CD8-positive, alpha-beta memory T cell (primary cell): ENCODE measurements at places on chromosomes 12 and 14. TPM values are rescaled to one million over a fixed set of nuclear protein-coding genes. Genes with fewer than 3 reads are reported as not detected.

GRCh38 chr14:66468778-66469367 is 17.3 kb upstream of the CCDC196 start:
- DNase-seq, result no peak

GRCh38 chr12:47383942-47384341 is 304.2 kb upstream of the AMIGO2 start:
- no peak for DNase-seq

GRCh38 chr12:88339254-88339949 is 197.3 kb downstream of the TMTC3 start:
- DNase-seq, result no peak

GRCh38 chr12:68773582-68773981 is 27.6 kb downstream of the SLC35E3 start:
- DNase-seq, result no peak

DNA sequence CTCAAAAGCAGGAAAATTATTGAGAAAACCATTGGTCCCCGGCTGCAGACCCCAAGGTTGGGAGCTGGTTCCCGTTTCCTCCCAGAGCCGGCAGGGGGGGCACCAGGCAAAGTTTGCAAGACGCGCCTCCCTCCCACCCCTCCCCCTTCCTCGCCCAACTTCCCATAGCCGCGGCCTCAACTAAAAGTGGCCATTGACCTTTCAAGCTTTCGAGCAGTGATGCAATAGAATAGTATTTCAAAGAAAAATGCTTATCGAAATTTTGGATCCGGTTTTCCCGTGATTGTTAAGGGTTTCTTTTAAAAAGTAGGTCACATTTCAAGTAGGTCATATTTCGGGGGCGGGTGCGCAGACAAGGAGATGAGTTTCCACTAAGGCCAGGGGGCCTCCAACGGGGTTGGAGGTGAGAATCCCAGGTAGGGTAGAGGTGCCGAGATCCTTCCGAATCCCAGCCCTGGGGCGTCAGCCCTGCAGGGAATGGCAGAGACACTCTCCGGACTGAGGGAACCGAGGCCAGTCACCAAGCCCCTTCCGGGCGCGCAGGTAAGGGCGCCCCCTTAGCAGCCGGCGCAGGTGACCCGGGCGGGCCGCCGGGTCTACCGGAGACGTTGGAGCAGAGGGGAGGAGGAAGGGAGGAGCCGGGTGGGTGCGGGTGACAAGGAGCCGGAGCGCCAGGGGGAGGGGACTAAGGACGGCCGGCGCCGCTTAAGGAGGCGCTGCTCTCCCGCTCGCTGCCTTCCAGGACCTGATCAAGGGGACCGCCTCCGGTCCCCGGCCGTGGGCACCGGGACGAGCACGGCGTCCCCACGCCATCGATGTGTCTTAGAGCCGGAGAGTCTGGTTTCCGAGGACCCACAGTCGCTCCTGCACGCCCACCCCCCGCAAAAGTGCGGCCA is 2.6 kb upstream of the SOCS2 start:
- peak; percentile 80 for DNase-seq

DNA sequence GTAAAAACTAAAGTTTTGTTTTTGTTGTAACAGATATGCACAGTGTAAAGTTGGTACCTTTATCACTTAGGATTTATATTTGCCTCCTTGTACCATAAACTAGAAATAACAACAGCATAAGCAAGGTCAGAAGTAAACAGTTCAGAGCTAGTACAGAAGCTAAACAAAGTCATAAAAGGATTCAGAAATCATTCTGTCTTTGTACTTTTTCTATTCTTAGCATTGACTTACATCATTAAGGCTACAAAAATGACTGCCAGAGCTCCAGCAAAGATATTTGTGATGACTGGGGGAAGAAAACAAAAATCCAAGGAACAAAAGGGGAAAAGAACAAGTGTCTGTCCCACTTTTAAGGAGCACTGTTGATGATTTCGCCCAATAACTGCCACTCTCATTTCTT is 347.2 kb downstream of the CCDC91 start:
- no peak for DNase-seq

- DNase-seq, result no peak
These were observed 7.6 kb downstream of the TECPR2 start for GRCh38 chr14:102370305-102370809.

DNA sequence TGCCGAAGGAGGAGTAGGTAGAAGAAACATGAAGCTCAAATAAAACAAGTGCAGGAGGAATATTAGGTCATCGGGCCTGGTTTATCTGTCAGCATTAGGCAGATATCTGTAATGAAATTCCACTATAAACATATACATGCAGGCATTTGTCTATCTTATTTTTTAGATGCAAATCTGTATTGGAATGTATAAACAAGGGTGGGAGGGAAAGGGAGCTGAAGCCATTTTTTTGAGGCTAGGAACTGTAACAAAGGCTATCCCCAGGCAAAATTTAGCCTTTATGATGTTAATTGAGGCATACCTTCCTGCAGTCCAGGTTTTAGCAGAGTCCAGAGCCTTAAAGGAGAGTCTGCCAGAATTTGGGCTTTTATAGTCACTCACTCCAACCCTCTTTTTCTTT is 72.5 kb downstream of the PHLDA1 start:
- DNase-seq, result no peak

DNA sequence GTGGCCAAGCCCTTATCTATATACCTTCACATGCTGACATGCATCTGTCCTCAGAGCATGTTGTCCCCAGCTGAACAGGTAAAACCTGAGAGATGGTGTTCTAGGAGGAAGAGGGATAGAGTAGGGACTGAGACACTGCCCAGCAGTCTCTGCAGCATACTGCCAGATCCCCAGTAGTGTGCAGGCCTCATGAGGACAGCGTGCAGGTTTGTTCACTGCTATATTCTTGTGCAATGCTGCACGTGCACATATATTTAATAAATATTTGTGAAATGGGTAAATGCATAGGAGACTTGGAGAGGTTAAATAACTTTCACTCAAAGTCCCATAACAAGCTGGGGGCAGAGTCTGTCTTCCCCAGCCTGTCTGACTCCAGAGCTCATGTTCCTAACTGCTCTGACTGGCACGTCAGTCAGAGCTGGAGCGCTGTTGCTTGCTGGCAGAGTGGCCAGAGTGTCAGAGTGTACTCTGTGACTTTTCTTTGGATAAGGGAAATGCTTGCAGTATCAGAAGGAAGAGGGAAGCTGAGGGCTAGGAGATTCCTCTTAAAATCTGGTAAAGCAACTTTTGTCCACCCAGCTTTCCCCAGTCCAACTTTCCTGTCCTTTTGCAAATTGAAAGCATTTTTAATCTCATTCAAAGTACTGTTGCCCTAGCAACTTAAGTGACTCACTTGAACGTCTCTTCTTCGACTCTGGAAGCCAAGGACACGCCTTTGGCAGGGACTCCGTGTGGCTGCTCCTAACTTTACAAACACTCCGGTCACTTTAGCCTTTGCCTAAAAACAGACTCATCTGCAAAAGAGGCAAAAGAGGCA is 14.9 kb upstream of the POLR3B start:
- DNase-seq, result no peak

DNA sequence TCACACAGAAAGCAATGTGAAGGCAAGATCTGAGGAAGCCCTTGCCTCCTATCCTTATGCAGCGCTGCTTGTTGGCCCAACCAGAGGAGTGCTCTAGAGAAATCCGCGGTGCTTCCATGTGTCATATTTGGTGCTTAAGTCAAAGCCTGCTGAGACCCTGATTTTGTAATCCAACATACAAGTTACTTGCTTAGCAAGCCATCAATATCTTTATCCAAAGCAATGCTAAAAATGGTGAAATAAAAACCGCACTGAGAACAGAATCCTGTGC is 250.0 kb downstream of the MED13L start:
- no peak for DNase-seq

GRCh38 chr12:10466311-10466710 is 13.1 kb upstream of the KLRC1 start:
- no peak for DNase-seq

DNA sequence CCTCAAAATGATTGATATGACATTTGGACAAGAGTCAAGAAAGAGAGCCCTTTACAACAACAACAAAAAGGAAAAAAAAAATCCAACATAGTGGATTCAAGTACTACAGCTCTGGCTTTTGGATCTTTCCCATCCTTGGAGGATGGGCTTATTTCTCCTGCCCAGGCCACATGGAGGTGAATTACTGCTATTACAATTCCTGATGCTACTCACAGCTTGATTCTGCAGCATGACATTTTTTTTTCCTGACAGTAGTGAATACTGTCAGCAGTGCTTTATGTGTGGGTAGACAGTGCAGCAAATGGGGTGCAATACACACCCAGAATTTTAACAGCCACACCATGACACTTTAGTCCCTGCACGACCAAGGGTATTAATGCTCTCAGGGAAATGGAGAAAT is 42.5 kb upstream of the HSP90B1 start:
- no peak for DNase-seq

DNA sequence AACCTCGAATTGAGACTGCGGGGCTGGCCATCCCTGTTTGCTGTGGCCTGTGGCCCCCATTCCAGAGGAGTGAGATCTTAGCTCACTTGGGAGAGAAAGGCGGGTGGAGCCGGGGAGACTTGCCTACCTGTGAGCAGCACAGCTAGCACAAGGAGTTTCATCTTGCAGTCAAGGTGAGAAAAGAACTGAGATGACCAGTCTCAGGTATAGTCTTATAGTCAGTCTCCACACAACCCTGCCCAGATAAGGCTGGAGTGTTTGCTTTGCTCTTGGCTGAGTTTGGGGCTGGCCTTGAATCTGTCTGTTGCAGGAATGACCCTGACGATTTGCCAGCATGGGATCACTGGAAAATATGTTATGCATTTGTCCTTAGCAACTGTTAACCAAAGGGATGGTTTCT is at the start of gene PLA2G1B:
PLA2G1B (minus strand) TSS at position 187 of the 400 bp plus-strand sequence; CDS start at position 161, 26 bp downstream.
- no peak for DNase-seq

DNA sequence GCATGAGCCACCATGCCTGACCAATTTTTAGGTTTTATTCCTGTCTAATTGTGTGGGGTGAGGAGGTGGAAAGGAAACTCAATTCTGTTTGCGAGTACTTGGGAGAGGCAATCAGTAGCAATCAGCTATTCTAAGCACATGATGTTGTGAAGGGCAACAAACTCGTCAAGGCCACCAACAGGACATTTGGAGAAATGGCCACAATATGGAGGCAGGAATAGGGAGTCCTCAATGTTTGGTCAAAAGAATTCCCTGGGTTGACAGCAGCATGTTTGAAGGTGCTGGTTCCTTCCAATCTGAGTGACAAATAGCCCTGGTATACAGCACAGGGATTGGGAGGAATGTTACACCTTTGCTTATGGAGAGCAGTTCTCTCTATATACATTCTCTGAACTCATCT is 32.7 kb upstream of the USP44 start:
- DNase-seq, result no peak

DNA sequence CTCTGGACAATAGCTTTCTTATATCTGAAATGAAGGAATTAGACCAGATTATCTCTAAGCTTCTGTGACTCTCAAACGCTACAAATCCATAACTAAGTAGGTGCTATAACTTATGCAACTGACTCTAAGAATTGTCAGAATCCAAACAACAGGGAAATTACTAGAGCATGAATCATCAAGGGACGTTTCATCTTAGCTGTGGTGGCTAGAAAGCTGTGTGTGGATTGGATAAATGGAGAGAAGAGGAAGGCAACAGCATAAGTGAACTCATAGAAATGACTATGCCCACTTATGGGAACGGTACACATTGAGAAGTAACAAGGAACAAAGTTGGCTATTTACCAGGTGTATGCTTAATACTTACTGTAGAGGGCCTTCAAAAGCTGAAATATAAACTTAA is 96.0 kb upstream of the NEDD1 start:
- DNase-seq, result no peak

DNA sequence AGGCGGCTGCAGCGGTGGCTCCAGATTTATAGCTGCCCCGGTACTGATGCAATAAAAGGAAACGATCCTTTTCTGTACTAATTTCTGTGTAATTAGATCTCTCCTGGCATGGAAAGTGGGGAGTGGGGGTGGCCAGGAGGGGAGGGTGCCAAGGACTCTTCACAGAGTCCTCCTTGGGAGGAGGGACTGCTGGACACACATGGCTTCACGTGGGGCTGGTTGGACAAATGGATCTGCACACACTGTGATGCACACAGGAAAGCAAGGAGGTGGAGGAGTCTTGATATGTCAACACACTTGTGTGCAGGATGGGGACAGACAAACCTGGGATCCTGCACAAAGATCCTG is 23.8 kb upstream of the ATP5MC2 start:
- DNase-seq, result no peak

- no peak for DNase-seq
These were observed 86.0 kb upstream of the BCL11B start for GRCh38 chr14:99357916-99358390.

GRCh38 chr12:24954261-24954660 is 5.4 kb upstream of the BCAT1 start:
- no peak for DNase-seq

DNA sequence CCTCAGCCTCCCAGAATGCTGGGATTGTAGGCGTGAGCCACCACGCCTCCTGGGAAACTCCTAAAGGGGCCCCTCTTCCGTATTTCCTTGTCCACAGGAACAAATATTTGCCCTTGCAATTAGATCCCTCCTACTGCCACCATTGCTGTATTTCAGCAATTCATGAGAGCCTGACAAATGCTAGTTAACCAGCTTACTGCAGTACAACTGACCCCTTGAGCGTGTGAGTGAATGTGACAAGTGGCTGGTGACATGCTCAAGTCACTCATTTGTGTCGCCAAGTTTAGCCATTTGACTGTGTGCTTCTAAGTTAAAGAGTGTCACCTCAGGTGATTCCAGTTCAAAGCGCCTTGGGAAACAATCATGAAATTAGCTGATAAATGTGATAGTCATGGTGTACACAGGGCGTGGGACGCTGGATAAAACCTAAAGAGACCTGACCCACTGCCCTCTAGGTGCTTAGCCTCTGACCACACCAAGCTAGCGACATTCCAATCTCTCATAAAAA is 56.1 kb upstream of the MAP1LC3B2 start:
- no peak for DNase-seq

GRCh38 chr14:90300611-90301047 is 31.1 kb downstream of the NRDE2 start:
- DNase-seq, result no peak

- DNase-seq, result no peak
These were observed 3.9 kb upstream of the BLOC1S1 start for GRCh38 chr12:55711786-55712553.

- DNase-seq, result no peak
These were observed 502 bp downstream of the MPHOSPH9 start for GRCh38 chr12:123232472-123232806.

DNA sequence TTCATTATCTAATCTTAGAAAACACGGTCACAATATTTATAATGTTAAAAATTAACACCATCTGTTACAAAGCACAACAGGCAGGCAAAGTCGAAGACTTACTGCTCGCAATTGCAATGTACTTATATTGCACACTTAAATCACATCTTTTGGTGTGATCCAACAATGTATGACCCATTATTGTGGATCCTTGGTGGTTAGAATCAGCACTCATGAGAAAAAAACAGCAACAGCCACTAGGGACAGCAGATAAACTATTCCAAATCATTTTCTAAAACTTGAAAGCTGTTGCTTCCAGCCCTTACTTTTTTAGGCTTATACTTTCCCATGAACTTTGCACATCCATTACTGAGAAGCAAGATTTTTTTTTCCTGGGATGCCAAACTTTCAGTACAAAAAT is 20.4 kb downstream of the COX16 start:
- DNase-seq, result no peak

- DNase-seq, result no peak
These were observed 53.7 kb downstream of the RNF34 start for GRCh38 chr12:121453629-121454028.

Gene MMP14
- total RNA-seq, result 1.4 TPM

Gene GLTP
- 39.3 TPM for total RNA-seq

Gene B4GALNT1
- total RNA-seq, result 4.1 TPM

Gene GPRC5D
- not detected for total RNA-seq

Gene PIP4K2C
- total RNA-seq, result 29.7 TPM

Gene LRRC10
- total RNA-seq, result not detected
